ENCODE measurements at places on chromosomes 1 and 21.

- DNase-seq = no peak
Observed at GRCh38 chr1:157162345-157162744, 24.1 kb upstream of the ETV3 start.

DNA sequence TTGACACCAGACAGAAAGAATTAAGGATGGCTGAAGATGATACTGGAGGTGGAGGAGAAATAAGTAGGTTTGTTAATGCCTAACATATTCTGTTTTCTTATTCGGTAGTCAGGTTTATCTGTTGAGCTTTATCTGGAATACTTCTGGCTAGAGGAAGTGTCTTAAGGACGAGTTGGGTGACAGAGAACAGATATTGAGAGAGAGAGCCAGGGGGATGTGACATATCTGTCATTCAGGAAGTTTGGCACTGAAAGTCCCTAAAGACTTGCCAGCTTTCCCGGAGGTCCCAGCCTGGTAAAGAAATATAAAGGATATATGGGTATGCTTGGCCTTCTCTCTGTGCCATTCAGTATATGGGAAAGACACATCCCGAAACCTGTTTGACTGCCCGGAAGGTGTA lies 280.6 kb downstream of the ZP4 start:
- DNase-seq = no peak

DNA sequence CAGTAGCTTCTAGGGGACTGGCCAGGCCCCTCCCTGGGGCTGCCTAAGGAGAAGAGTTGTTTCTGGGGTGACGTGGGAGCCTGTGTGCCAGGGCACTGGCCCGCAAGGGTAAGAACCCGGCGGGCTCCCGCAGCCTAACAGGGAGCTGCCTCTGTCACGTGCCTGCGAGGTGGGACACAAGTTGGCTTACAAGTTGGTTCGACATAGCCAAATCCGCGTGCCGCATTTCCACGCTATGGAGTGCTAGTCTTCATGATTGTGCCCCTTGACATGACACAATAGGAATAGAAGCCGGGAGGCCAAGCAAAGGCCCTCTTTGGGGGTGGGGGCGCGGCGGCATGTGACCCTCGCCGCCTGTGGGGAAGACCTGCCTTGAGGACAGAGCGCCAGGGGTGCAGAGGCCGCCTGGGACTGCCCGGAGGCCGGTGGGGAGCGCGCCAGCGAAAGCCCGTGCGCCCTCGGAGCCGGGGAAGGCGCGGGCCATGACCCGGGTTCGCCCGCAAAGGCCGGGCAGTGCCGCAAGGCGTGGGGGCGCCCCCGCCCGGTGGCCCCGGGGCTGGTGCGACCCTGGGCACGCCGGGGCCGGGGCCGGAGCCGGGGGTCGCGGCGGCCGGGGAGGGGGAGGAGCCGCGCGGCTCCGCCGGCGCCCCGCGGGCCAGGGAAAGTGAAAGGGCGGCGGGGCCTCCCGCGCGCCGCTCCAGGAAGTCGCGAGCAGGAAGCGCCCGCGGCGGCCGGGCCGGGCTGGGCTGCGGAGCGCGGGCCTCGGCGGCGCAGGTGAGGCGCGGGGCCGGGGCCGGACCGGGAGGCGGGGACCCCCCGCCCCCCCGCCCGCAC lies at the start of gene SLC37A1:
Gene SLC37A1 (plus strand): TSS at position 702 of the 834 bp plus-strand sequence. CDS start 4,603 bp downstream, outside the sequence.
- DNase-seq = peak; percentile 40

- no peak for DNase-seq
Observed at GRCh38 chr1:245418077-245418476, 263.3 kb downstream of the KIF26B start.

GRCh38 chr1:37255868-37256267 lies 218.5 kb upstream of the ZC3H12A start:
- no peak for DNase-seq

DNA sequence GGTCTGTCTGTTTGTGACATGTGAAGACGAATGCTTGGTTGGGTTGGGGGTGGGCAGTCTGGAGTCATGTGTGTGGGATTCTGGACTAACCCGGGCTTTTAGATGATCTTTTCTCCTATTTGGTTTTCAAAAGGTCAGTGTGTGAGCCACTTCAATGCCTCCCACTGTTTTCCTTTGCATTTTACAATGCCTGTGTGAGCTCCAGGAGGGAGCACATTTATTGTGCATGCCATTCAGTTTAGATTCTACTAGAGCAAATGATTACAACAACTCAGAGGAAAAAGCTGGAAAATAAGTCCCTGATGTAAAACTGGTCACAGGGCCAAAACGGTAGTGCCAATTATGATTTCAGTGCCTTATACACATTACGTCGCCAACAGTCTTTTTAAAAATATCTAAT lies 90.9 kb downstream of the LYPLAL1 start:
- DNase-seq = no peak

GRCh38 chr1:231896806-231897205 lies 270.2 kb downstream of the DISC1 start:
- no peak for DNase-seq

DNA sequence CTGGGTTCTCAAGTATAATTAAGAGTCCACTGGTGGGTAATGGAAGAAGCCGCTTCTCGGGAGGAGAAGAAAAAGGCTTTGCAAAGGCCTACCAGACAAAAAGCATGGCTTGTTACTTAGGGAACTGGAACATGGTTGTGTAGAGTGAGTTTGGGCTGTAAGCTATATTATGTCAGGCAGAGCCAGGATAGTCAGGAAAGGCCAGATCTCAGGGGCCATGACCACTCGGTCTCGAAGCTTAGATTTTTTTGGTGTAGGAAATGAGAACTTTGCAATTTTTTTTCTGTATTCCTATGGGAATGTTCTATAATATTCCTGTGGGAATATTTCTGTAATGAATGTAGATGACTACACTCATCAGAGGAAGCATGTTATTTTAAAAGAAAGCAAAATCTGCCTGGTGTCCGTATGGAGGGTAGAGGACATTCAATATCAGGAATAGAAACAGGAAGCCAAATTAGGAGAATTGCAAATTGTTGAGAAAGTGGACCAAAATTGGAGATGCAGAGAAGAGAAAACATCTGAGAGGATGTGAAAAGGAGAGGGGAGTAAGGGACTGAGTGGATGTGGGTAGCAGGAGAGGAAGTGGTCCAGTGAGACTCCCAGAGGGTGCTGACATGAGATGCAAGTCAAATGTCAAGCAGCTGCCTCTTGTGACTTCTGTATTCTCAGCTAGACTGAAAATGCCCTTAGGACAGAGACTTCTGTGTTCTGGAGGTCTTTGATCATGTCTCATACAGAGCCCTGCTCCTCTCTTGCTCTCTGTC lies 45.2 kb upstream of the HAO2 start:
- DNase-seq = no peak

- no peak for DNase-seq
Observed at GRCh38 chr1:188670837-188671236, 1806.8 kb downstream of the BRINP3 start.

- no peak for DNase-seq
Observed at GRCh38 chr1:176066709-176067108, 140.4 kb downstream of the COP1 start.

DNA sequence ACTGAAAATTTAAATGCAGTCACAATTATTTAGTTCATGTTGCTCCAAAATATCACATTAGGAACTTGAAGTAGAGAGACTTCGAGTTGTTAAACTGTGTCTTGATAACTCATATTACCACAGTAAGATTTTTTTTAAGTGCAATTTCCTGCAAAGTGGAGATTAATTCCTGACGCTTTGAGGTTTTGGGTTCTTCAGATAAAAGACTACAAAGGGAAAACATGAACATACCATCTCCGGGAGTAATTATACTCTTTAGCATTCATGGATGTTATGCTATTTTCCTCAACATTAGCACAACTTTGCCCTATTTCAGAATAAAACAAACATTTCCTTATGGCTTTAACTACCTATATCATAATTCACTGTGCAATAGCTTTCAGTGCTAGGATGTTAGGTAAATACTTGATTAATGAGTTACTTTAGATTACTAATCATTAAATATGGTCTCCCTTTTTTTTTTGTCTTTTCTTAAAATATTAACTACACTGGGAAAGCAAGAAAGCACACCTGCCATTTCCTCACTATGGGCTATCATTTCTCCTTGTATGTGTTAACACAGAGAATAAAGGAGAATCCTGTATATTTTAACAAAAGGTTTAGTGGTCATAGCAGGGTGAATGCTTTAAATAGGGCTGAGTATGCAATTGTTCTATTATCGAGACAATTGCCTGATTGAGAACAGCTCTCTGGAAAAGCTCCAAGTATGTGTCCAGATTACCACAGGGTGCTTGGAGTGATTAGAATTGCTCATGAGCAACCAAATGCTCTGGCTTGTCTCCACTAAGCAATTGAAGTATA lies 252.5 kb upstream of the C1orf105 start:
- no peak for DNase-seq

DNA sequence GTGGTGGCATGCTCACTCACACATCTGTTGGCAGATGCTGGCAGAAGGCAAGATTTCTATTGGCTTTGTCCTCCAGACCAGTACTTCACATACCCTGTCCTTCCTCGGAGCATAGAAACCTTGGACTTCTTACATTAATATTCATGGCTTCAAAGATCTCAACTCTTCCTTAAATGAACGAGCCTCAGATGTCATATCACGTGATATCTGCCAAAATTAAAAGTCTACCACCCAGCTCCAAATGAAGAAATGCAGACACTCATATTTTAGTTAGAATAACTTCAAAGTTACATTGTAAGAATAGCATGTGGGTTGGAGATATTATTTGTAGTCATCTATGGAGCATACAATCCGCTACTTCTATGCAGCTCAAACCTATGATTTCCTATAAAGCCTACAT lies 1994.9 kb downstream of the NCAM2 start:
- no peak for DNase-seq

Measured in CD4-positive, alpha-beta memory T cell (primary cell).